Activated T-helper 9 cell treated with anti-CD3 and anti-CD28 coated beads, Interleukin-2, amount 50 U/mL, for 16 hours (primary cell): ENCODE measurements at places on chromosomes 7 and 10.

- no peak for DNase-seq
Observed at GRCh38 chr7:154857240-154857639, 145.7 kb downstream of the PAXIP1 start.

- DNase-seq: peak; percentile 34
Observed at GRCh38 chr7:99040104-99040958, 103.6 kb downstream of the SMURF1 start.

GRCh38 chr10:71438761-71439160, 42.0 kb downstream of the CDH23 start:
- DNase-seq: no peak

DNA sequence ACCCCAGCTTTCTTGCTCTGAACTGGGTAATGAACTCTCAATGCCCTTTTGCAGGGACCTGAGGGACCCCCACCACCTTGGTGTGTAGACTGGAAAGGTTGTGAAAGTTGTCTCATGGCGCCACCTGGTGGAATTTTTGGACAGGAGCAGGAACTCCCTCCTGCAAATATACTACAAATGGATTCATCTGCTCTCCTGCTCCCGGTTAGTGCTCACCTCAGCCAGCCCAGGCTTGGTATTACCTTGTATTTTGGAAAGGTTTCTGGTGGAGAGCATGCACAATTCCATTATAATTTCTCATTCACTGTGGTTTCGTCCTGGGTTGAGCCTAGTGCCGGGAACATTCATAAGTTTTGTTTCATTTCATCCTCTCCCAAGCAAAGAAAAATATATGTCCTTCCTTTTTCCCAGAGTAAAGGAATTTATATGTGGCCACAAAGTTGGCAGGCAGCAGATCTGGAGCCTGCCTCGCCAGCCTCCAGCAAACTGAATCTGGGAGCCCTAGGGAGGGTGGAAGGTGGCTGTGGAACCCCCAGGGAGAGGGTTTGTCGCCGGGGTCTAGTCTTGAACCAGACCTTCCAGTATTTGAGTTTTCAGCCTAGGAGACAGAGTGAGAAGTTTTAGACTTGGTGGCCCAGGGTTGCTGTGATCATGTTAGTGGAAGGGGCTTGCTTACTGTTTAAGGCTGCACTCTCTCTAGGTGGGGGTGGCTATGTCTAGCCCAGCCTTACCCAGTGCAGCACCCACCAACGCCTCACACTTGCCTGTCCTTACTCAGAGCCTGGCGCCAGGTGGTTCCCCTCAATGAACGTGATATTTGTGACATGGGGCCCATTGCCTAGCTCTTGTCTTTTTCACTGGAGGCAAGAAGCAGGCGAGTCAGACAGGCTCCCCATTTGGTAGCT, 9.5 kb downstream of the FAM241B start:
- peak; percentile 47 for DNase-seq

- DNase-seq: no peak
Observed at GRCh38 chr10:103231047-103231551, 14.6 kb upstream of the RPEL1 start.

DNA sequence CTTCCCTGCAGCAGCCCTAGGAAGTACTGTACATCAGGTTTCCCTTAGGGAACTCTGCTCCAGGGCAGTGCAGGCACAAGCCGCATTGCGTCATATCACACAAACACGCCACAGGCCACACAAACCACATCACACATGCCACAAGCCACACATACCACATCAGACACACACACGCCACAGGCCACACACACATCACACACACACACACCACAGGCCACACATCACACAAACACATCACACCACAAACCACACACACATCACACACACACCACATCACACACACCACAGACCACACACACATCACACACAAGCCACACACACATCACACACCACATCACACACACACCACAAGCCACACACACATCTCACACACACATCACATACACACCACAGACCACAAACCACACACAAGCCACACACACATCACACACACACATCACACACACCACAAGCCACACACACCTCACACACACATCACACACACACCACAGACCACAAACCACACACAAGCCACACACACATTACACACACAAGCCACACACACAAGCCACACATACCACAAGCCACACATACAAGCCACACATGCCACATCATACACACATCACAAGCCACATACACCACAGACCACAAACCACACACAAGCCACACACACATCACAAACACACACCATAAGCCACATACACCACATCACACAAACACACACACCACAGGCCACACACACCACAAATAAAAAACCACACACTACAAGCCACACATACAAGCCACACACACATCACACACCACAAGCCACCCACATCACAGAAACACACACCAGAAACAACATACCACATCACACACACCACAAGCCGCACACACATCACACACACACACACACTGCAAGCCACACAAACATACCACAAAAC, 53.4 kb downstream of the TMEM209 start:
- no peak for DNase-seq

- no peak for DNase-seq
Observed at GRCh38 chr7:93185303-93186027, 37.3 kb upstream of the SAMD9L start.

GRCh38 chr7:78383096-78383880, 584.7 kb downstream of the PHTF2 start:
- DNase-seq: no peak

- DNase-seq: no peak
Observed at GRCh38 chr10:75197906-75198305, 12.7 kb upstream of the VDAC2 start.

DNA sequence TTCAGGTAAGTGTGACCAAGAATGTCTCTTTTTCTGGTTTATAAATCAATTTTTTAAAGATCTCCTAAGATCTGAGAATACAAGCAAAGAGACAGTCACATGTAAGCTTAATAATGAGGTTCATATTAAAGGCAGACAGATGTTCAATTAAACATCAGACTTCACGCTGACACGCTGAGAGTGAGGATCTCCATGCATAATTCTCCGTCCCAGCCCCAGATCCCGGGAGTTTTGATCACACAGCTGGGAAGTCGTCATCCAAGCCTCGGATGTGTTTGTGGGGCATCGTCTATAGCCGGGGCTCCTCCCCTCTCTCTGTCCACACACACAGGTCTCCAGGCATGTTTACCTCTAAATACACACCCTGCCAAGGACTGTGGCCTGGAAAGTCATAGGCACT, 223.2 kb downstream of the PTPRN2 start:
- DNase-seq: no peak

DNA sequence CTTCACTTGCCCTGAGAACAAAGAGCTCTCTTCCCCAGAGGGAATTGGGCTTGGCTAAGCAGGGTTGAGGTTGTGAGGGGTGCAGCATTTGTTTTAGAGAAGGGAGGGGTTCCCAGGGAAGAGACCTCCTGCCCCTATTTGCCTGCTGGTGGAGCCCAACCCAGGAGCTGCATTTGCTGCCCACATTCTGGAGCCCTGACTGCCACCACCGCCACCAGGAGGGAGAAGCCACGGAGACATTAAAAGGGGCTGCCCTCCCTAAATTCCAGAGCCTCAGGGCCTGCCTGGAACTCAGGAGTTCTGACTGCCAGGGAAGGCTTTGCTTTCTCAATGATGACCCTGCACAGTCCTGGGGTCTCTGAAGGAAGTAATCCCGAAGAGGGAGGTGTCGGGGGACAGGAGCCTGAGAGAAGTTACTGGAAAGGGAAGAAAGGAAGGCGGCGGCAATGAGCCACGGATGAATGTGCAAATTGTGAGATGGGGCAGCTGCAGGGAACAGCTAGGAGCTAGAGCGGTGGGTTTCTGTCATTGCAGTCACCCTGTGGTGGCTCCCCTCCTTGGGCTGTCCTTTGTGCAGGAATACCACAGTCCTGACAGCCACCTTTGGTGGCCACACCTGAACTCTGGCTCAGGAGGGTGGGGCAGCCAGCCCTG, 51.3 kb downstream of the NEURL1 start:
- no peak for DNase-seq

DNA sequence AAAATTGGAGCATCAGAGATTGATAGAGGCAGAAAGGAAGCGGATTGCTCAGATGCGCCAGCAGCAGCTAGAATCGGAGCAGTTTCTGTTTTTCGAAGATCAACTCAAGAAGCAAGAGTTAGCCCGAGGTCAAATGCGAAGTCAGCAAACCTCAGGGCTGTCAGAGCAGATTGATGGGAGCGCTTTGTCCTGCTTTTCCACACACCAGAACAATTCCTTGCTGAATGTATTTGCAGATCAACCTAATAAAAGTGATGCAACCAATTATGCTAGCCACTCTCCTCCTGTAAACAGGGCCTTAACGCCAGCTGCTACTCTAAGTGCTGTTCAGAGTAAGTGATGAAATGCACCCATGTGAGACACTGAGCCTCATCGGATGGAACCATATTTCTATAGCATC, 33.1 kb downstream of the STAMBPL1 start:
- no peak for DNase-seq

DNA sequence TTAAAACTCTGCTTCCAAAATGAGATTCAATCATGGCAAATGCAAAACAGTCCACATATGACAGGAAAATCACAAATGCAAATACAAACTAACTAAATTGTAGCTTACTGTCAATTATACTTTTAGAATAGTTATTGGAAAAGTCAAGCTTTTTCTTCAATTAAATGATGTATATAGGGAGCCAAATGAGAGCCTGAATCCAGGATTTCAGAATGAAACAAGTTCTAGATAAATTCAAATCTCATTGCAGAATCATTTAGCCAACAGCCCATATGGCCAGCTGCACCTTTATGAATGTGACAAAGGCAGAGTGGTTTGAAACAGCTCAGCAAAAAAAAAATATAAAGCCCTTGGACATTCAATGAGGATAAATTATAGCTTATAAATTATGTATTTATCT, 82.2 kb upstream of the SCIN start:
- no peak for DNase-seq

DNA sequence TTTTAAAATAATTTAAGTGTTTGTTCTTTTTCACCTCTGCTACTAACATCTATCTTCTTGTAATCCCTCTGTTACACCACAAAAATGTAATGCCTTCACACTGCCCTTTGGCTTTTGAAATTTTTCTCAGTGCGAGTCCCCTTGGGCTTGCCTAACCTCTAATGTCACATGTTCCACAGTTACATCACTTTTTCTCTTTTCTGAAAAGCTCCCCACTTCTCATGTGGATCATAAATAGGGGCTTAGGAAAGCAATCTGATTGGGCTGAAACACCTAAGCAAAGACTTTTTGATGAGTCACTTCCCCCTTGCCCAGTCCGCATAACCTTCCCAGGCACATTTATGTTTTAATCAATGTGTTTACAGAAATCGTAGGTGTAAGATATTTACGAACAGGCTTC, 288.2 kb downstream of the IPMK start:
- no peak for DNase-seq

GRCh38 chr7:17939211-17939605, 1.1 kb downstream of the SNX13 start:
- DNase-seq: no peak

GRCh38 chr10:115956225-115957011, 316.6 kb downstream of the GFRA1 start:
- DNase-seq: no peak
